ENCODE measurements at places on chromosomes 7 and 10.

- no peaks in the 10 kb centered on the region for H3K27me3 ChIP-seq
- no peaks in the 10 kb centered on the region for H3K36me3 ChIP-seq
- no peak overlapping the region for H3K27ac ChIP-seq
- no peak for DNase-seq
- H3K4me1 ChIP-seq, result peaks cover 8% of the 10 kb centered on the region
These were observed 105.7 kb upstream of the DNAJB12 start for GRCh38 chr10:72460284-72460876.

- H3K36me3 ChIP-seq, result no peaks in the 10 kb centered on the region
- peaks cover 57% of the 10 kb centered on the region for H3K27me3 ChIP-seq
- H3K27ac ChIP-seq, result no peak overlapping the region
- peak; percentile 27 for DNase-seq
- H3K4me1 ChIP-seq, result no peaks in the 10 kb centered on the region
- H3K4me3 ChIP-seq, result no peak overlapping the region
These were observed 33.1 kb downstream of the GHRHR start for GRCh38 chr7:30996883-30997282.

DNA sequence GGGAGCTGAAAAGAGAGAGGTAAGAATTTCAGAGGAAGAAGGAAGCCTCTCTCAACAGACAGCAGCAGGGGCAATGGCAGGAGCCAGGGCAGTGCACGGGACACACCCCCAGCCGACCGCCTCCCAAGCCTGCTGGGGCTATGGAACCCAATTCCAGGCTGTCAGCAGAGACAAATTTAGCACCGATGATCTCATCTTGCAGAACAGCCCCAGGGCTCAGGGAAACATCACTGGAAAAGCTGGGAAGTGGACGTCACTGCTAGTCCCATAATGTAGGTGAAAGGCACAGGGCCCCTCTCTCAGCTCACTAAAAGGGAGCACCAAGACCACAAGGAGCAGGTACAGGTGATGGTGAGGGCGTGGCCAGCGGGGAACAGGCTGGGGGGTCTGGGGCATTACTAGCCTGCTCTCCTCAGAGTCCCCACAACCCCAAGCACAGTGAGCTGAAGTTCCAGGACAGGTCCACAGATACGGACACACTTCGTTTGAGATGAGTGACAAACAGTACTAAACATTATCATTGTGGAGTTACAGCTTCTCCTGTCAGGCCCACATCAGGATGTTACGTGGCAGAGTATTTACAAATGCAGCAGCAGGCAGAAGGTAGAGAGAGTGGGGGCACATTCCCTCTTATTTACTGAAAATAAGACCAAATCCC is 103.7 kb downstream of the PLXNA4 start:
- H3K4me1 ChIP-seq, result no peaks in the 10 kb centered on the region
- peaks cover 99% of the 10 kb centered on the region for H3K27me3 ChIP-seq
- H3K27ac ChIP-seq, result no peak overlapping the region
- H3K4me3 ChIP-seq, result no peak overlapping the region

DNA sequence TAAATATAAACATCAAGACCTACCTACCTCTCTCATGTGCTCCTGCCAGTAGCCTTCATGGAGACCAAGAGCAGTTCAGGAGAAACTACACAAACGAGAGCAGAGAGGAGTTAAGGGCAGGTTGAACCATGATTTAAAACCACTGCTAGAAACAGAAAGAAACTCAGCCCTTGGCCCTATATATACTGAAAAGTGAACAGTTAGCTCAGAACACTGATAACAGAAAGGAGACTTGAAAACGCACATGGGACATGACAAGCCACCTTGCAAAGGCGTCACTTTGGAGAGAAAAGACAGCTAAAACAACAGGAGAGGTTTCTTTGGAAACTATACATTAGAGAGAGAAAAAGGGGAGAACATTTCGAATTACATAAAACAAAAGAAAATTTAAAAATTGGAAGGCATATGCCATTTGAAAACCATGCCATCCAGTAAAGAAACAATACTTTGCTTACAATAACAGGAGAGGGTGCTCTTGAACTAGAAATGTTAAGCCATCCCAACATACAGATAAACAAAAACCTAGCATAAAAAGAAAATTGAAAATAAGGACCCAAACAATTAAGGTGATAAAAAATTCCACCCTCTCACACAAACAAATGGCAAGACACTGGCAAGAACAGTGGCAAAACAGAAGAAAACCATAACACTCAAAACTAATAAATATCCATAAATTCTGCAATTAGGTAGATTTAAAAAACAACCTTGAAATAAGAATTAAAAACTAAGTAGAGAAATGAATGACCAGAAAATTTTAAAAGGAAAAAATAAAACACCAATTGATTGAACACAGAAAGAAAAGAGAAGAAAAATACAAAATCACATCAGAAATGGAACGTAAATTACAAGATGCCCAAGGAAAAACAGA is 232.7 kb downstream of the IMMP2L start:
- H3K4me1 ChIP-seq, result peaks cover 8% of the 10 kb centered on the region
- H3K4me3 ChIP-seq, result no peak overlapping the region
- no peaks in the 10 kb centered on the region for H3K27me3 ChIP-seq
- no peak for DNase-seq
- no peak overlapping the region for H3K27ac ChIP-seq

GRCh38 chr7:121563177-121563576 is 167.1 kb upstream of the FAM3C start:
- no peaks in the 10 kb centered on the region for H3K27me3 ChIP-seq
- DNase-seq, result peak; percentile 14
- H3K36me3 ChIP-seq, result no peaks in the 10 kb centered on the region

- H3K4me1 ChIP-seq, result no peaks in the 10 kb centered on the region
- no peaks in the 10 kb centered on the region for H3K36me3 ChIP-seq
- DNase-seq, result peak; percentile 59
- H3K4me3 ChIP-seq, result no peak overlapping the region
- no peak overlapping the region for H3K27ac ChIP-seq
- H3K27me3 ChIP-seq, result no peaks in the 10 kb centered on the region
These were observed 48.6 kb downstream of the FAM20C start for GRCh38 chr7:240887-241421.

DNA sequence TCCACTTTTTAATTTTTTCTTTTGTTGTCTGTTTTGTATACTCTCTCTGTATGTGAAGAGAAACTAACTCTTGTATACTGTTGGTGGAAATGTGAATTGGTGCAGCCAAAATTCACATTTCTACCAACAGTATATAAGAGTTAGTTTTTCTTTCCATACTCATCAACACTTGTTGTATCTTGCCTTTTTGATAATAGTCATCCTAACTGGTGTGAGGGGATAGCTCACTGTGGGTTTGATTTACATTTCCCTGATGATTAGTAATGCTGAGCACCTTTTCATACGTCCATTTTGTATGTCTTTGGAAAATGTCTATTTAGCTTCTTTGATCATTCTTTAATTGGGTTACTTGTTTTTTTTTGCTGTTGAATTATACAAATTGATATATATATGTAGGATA is 375.5 kb upstream of the IGFBP3 start:
- no peaks in the 10 kb centered on the region for H3K36me3 ChIP-seq
- no peak overlapping the region for H3K4me3 ChIP-seq
- no peaks in the 10 kb centered on the region for H3K27me3 ChIP-seq
- peaks cover 16% of the 10 kb centered on the region for H3K4me1 ChIP-seq
